ENCODE measurements at places on chromosomes 1 and 21.
A peak's percentile ranks its signal among the peaks of the same experiment; 100 is the strongest.

- no peak for DNase-seq
These were observed 5.6 kb downstream of the RPS6KA1 start for GRCh38 chr1:26535201-26535600.

- no peak for DNase-seq
These were observed 47.8 kb upstream of the PAX7 start for GRCh38 chr1:18582890-18583289.

DNA sequence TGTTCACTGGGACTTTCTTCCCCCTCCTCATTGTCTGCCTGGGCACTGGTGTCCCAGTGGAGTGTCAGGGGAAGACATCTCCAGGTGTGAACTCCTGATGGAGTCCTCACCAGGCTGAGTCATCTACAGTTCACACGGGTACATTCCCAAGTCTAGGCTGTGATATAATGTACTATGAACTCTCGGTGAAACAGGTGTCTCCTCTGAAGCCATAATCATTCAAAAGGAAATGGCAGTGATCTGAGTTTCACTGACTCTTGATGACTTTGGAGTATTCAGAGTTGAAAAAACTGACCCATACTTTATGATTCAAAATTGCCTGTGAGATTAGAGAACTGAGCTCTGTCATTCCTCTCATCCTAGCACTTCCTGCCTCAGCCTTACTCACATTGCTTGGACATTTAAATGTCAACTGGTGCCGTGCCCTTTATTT is 9.1 kb downstream of the LAMC2 start:
- DNase-seq: no peak

- no peak for DNase-seq
These were observed 252.2 kb upstream of the ADAMTS5 start for GRCh38 chr21:27219068-27219467.

DNA sequence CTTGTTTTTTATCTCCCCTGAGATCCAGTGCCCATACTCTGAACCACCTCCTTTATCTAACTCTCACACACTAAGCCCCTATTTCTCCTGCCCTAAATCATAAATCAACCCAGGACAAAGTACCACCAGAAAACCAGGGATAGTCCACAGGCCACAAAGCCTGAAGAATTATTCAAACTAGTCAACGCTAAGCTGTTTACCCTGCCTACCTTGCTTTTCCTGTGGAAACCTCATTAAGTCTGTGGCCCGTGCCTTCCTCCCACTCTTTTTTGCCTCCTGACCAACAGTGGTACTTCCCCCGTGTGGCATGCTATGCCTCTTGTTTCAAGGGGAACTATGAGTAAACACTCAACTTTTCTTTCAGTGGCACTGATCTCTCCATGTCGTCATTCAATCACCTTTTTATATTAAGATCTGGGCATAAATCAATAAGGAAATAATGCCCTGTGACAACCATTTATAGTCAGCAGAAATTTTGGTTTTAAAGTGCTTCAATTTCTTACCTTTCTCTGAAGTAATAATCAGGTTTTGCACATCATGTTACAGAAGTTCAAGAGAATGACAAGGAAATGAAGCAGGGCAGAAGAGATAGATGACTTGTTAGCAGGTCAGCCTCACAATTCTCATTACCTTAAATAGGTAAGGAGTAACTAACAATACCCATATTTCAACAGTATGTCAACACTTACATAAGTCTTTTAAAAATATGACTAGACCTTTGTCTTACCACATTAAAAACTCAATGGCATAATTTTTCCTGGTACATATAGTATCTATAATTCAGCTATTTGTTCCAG is 32.1 kb downstream of the EYA3 start:
- peak; percentile 68 for DNase-seq

GRCh38 chr1:206121269-206121668 is 4.1 kb upstream of the AVPR1B start:
- DNase-seq: no peak

DNA sequence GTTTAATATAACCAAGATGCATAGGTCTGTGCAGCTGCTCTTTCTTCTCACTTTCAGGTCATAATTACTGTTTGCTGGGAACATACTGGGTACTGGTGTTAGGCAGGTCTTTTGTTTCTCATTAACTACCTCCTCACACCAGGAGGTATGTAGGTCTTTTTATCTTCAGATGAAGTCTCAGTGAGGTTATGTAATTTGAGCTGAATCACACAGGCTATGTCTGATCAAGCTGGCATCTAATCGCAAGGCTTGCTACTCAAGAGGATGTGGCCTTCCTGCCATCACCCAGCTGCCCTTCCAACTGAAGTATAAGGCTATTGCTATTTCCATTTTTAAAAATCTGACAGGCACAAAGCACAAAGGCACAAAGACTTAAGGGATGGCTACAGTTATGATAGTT is 96.4 kb downstream of the RUNX1 start:
- no peak for DNase-seq

Data from stimulated activated CD4-positive, alpha-beta T cell treated with anti-CD3 and anti-CD28 coated beads, Interleukin-2, amount 100 ng/mL, for 24 hours (primary cell).